Effector memory CD4-positive, alpha-beta T cell (primary cell): ENCODE measurements at places on chromosomes 13 and 19.

DNA sequence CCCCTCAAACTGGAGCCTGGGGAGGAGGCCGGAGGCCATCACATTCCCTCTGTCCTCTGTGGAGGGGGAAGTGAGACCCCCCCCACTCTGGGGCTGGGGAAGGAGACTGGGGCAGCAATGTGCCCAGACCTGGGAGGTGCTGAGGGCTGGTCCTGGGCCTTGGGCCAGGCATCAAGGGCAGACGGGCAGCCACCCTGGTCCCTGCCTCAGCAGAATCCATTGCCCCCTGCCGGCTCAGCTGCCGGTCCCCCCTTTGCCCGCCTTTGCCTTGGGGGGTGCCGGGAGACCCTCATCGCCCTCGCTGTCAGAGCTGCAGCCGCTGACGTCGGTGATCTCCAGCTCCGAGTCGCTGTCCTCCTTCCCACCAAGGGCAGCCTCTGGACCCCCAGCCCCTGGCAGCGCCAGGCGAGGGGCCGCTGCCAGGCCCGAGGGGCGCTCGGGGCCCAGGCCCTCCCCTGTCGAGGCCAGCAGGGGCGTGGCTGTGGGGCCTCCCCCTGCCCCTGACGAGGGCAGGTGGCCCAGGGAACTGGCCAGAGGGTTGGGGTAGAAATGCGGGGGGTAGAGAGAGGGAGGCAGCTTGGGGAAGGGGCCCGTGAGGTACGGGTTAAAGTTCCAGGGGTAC is 20.1 kb downstream of the ERFL start:
- no peak for DNase-seq

GRCh38 chr19:20247016-20247683 is 80.1 kb downstream of the ZNF486 start:
- no peak for DNase-seq

DNA sequence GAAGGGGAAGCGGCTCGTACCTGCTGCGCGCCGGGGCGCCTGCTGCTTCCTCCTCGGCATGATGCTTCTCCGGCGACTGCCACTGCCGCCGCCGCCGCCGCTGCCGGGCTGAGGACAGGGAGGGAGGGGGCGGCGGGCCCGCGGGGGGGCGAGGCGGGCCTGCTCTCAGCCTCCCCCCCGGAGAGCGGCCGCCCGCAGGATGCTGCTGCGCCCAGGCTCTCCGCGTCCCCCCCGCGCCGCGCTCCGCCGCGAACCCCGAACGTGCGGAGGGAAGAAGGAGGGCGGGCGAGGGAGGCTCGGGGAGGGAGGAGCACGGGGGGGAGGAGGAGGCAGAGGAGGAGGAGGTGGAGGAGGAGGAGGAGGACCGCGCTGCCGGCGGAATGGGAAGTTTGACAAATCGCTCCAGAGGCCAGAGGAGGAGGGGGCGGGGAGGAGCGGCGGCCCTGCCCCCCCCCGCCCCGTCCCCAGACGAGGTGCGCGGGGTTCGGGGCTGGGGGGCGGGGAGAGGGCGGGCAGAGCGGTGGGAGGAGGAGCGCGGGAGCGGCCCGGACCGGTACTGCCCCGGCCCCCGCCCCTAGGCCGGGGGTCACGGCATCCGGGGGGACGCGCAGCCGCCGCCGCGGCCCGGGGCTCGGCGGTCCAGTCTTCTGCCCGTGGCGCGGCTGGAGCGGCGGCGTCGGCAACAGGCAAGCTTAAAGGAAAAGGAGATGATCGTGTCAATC is at the start of gene TSHZ3:
TSHZ3 (minus strand) TSS at position 277 of the 722 bp plus-strand sequence; CDS start at position 60, 217 bp downstream.
- DNase-seq: no peak

DNA sequence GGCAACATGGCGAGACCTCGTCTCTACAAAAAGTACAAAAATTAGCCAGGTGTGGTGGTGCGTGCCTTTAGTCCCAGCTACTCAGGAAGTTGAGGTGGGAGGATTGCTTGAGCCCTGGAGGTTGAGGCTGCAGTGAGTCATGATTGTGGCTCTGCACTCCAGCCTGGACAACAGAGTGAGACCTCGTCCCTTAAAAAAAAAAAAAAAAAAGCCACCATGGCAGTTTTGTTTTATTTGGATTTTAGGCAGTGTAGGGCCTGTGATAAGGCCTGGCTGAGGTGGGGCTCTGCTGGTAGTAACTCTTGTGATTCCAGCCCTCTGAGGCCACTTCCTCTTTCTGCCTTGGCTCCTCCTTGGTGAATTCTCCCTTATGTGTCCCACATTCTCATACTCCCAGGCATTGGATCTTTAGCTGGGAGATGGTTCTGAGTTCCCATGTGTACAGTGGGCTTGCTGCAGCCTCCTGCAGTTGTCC is 39.2 kb downstream of the GATAD2A start:
- no peak for DNase-seq

DNA sequence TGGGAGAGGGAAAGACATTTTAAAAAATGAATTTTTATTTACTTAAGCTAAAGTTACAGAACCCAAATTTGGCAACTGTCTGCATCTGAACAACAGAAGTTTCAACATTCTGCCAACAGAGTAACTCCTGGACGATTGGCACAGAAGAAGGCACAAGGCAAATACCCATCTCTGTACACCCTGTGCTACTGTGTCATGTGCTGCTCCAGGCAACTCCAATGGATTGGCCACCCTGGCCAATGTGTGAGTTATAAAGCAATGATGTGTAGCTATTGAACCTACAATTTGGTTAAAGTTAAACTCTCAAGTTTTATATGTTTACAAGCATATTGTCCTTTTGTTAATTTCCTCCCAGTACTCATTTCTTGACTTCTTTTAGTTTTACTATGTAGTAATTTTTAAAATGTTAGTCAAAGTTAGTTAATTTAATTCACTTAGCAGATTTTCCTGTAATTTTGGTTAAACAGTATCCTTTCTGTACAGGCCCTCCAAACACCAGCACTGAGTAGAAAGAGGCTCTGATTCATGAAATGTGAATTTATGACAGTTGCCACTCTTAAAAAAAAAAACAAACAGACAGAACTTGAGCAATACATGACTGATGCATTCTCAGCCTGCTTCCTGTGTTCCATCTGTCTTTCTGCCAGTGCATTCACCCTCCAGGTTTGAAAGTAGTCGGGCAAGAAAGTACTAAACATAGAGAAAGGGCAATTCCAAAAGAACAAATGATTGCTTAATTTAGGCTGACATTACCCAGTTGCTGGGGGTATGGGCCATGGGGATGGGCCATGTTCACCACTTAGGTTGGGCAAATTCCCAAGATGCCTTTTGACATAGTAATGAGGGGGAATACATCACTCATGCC is 5.9 kb downstream of the STARD13 start:
- DNase-seq: no peak

GRCh38 chr19:53553865-53554791 is 16.2 kb downstream of the ZNF331 start:
- peak; percentile 93 for DNase-seq
